ENCODE measurements at places on chromosomes 5 and 9.
A peak's percentile ranks its signal among the peaks of the same experiment; 100 is the strongest.

- DNase-seq = no peak
These were observed 1.4 kb downstream of the ZMYND19 start for GRCh38 chr9:137588891-137589290.

DNA sequence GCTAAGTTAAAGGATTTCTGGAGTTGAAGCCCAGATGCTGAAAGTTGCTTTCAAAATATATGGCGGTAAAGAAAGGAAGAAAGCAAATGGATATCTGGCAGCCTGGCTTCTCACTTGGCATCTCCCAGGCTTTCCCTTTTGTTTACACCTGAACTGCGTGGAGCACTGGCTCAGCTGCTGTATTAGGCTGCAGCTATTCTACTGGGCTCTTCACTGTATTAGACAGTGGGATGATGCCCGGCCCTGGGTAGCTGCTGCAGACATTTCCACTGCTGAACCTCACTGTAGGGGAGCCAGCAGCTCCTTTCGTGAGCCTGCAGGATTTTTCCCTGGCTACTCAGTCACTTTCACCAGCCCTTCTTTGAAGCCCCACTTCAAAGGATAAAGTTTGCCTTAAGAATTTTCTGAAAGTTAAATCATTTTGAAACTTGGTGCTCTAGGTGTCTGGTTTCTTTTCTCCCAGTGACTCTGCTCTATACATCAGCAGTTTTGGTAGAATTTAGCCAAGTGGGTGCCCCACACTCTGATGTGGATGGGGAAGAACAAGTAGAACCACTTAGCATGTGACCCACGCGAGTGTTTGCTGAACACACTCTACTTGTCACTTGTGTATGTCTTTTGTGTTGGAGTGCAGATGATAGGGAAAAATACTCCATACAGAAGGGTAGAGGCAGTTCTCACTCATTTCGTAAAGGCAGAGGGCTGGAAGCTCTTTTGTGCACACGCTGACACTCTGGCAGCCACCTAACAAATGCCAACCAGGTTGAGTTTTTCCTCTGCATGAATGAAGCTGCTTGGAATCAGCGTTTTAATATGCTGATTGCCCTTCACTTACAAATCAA, 49.9 kb downstream of the C9orf152 start:
- DNase-seq = no peak

DNA sequence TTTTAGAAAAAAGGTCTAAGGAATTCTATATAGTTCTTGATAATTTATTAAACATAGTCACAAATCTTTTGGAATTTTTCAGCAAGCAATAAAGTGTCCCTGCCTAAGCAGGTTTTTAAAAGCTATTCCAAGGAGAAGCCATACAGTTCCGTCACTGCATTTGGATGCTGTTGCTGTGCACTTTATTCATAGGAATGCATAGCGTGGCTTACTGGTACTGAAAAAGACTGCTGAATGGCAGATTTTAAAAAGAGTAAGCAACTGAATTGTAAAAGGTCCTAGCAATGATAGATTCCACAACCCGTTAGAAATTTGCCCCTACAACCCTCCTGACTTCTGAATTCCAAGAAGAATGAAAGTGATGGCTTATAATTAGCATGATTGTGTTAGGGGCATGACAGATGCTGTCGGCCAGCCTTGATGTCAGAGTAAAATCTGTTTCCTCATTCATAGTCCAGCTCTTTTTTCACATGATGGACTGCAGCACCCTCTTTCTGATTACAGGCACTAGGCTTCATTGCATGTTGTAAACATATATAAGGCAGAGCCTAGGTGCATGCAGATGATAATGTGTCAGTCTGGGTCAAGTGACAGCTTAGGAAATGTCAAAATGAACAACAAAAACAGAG, 227.0 kb downstream of the PDE4D start:
- DNase-seq = no peak

GRCh38 chr9:2411459-2412215, 209.9 kb upstream of the VLDLR start:
- DNase-seq = no peak

GRCh38 chr5:175254155-175254554, 189.8 kb downstream of the DRD1 start:
- no peak for DNase-seq

DNA sequence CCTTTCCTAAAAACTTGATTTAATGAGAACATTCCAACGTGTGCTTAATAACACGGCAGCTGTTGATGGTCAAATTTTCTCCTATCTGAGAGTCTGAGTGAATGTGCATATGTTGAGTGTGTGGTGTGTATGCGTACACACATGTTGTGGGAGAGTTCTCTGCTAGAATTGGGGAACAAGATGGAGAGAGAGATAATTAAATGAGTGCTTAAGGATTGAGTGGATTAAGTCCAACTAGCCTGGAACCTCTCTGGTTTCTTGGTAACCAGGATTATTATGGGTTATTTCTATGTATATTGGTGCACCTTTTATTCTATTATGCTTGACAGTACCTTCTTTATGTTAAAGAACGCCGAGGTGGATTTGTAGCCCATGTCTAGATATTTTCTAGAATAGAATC, 36.4 kb upstream of the TNFAIP8 start:
- DNase-seq = no peak

- no peak for DNase-seq
These were observed 89.6 kb downstream of the SPRY4 start for GRCh38 chr5:142235050-142235797.

DNA sequence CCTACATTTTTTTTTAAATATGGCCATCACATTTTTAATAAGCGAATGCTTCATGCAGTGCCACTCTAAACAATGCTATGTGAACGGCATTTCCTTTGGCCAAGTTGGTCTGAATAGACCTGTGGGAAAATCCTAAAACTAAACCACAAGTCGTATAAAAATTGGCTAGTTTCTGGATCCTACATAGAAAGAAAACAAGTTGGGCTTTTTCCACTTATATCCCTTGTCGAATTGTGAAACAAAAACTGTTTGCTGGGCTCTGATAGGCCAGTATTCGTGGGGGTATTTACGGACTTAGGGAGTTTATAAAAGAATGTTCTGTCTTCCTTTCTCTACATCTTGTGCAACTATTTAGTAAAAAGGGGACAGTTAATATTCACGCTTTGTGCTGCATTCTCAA, 153.1 kb upstream of the KLF9 start:
- DNase-seq = no peak

GRCh38 chr5:58185801-58186200, 274.1 kb downstream of the PLK2 start:
- no peak for DNase-seq

GRCh38 chr5:113771483-113771882, 258.0 kb downstream of the YTHDC2 start:
- DNase-seq = no peak

DNA sequence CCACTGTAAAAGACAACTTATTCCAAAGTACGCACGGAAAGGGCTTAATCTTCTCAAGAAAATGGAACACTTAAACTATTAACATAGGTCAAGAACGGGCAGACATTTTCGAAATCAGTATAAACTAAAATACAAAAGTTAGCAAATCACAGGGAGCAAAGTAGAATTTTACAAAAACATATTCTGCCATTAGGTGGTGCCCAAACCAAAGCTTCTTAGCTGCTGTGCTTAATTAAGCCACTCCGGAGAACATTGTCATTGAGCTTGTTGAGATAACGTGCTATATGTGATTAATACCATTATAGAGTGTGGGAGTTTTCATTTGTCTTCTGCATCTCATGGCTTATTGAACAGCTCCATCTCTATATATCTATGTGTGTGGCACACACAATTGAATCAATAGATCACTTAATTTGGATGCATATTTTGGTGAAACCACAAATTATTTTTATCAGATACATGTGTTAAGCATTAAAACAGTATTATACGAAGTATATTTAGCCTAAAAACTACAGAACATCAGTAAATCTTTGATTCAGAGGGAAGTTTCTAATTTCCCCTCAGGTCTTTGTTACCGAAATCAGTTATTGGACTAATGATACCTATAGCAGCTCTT, 23.4 kb downstream of the UBLCP1 start:
- no peak for DNase-seq

DNA sequence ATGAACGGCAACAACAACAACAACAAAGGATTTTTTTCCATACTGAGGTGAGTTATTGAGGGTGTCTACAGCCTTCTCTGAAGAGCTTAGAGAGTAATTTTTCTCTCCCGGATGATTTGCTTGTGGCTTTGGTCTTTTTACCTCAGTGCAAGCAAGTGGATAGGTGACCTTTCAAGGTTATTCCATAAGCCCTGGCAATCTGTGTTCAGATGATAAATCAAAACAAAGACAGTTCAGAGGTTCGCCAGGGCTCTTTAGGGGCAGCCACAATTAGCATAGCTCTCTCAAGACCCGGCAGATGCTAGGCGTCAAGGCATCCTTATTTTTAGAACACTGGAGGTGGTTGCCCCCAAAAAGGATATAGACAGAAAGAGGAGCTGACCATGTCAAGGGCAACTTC, 417.9 kb upstream of the C9orf72 start:
- no peak for DNase-seq

- no peak for DNase-seq
These were observed 53.8 kb downstream of the TTC39B start for GRCh38 chr9:15253197-15253596.

DNA sequence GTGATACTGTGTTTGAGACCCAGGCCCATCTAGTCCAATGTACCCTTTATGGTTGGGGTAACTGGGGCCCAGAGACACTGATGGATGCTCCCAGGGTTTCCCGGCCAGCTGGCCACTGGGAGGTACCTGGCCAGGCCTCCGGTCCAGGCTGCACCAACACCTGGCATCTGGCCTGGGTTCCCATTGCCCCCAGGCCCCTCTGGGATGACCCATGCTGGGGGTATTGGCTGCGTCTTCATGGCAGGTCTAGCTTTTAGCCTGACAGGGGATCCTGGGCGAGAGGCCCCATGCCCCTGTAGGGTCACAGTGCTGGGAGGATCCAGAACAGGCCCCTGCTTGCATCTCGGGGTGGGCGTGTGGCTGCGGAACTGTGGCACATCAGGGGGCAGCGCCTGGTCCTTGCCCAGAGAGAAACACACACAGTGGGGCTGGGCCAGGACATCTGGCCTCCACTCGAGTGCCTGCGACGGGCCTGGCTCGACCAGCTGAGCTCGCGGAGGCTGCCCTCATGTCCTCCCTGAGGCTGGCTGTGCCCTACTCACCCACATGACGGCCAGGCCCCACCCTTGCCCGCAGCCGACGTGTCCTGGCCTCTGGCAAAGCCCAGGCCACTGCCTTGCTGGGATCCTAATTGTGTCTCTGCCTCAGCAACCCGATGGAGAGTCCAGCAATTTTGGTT, 21.5 kb upstream of the COL5A1 start:
- DNase-seq = no peak

- DNase-seq = peak; percentile 20
These were observed 727 bp downstream of the SMAD5 start for GRCh38 chr5:136133222-136133921.

- no peak for DNase-seq
These were observed 136.3 kb downstream of the TMEM232 start for GRCh38 chr5:110590187-110590586.

- no peak for DNase-seq
These were observed 76.9 kb downstream of the ST8SIA4 start for GRCh38 chr5:100826133-100826532.

GRCh38 chr9:5326187-5326586, 13.5 kb downstream of the RLN1 start:
- no peak for DNase-seq

DNA sequence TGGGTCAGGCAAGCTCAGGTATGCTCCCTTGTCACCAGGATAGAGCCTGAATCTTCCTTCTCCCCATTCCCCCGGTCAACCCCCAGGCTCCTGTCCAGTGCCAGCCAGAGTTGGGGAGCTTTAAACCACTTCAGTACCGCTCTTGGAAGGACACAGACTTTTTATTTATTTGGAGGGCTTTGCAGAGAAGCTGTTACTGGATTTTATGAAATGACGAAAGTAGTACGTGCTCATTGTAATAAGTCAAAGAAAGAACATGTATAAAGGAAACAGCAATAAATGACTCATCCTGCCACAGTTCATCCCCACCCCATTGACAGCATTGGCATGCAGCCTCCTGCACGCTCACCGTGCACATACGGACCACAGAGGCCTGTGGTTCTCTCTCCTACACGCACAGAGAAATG, 230.3 kb downstream of the AUH start:
- no peak for DNase-seq

DNA sequence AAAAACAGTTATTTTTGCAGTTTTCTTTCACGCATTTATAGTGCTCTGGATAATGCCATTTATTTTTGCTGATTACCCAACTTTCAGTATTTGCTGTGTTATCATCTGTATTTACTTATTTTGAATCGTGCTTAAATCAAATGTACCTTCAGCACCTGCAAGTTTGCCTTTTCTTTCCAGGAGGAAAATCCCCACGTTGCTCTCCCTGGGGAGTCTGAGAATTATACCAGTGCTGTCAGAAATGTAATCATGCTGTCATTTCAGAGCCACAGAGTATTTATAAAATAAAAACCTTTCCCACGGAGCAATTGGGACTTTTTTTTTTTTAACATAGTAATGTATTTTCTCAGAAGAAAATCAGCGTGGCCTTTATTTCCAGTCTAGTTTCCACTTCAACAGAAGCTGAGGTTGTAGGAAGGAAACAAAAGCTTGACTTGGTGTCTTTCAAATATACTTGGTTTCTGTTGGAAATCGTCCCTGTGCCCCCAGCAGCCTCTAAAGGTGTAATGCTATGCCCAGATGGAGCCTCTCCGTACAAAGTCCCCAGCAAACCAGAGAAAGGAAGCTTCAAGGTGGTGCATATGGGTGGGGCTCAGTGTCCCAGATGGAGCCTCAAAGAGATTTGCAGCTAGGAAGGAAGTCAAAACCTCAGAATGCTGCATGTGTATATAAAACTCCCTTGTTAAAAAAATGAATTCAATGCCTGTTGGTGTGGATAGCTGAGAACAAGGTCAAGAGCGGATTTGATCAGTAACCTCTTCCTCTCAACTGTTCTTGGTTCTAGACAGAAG, 2.1 kb downstream of the GPR150 start:
- DNase-seq = no peak

- no peak for DNase-seq
These were observed 507.9 kb upstream of the DAP start for GRCh38 chr5:11268891-11269290.

GRCh38 chr9:126986506-126986951, 71.9 kb downstream of the RALGPS1 start:
- no peak for DNase-seq

DNA sequence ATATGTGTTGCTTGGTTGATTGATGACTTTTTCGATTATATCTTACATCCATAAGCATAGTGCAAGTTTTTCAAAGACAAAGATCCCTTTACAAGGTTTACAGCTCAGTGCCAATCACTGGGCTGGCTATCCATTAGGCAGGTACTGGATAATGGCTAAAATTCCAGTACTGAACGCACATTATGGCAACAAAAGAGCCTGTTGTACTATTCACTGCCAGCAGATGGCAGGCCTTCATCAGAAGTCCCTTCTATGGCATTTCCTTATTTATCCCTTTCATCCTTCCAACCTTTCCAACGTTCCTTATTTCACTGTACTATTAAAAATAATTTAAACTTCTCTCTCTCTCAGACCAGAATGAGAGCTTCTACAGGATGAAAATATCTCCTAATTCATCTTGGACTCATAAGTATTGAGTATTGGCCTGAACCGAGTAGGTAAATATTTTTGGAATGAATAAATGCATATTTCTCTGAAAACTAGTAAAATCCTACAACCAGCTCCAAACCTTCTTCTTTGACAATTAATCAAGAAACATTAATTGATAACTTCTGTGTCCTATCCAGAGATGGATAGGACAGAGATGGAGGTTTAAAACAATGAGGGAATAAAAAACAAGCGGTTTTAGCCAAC, 6.7 kb upstream of the WNT8A start:
- DNase-seq = peak; percentile 41

GRCh38 chr5:132546108-132546507, 2.8 kb upstream of the IL5 start:
- DNase-seq = no peak

- DNase-seq = no peak
These were observed 31.5 kb upstream of the MVB12B start for GRCh38 chr9:126295082-126295477.
